Stimulated activated CD8-positive, alpha-beta memory T cell treated with anti-CD3 and anti-CD28 coated beads, Interleukin-4, amount 100 ng/mL, for 24 hours (primary cell): ENCODE measurements at places on chromosomes 13 and 19.

DNA sequence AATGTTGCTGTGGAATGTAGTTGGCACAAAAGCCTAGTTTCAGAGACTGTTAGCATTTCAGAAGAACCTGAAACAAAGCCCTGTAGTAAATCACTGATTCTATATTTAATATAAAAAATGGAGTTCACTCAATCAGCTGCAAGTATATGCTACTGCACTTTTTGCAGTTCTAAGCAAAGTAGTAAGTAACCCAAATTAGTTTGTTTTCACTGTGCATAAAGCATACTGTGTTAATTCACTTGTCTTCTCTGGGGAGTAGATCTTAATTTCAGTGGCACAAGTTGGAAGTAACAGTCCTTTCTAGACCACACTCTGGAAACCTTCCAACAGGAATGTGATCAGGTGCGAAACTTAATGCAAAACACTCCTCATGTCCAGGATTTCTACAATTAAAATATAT lies 139.3 kb downstream of the DACH1 start:
- no peak for DNase-seq

DNA sequence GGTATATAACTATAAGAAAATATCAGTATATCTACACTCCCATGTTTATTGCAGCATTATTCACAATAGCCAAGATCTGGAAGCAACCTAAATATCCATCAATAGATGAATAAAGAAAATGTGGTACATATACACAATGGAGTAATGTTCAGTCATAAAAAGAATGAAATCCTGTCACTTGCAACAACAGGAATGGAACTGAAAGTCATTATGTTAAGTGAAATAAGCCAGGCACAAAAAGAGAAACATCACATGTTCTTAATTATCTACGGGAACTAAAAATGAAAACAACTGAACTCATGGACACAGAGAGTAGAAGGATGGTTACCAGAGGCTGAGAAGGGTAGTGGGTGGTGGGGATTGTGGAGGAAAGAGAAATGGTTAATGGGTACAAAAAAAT lies 665.2 kb downstream of the TBC1D4 start:
- no peak for DNase-seq

DNA sequence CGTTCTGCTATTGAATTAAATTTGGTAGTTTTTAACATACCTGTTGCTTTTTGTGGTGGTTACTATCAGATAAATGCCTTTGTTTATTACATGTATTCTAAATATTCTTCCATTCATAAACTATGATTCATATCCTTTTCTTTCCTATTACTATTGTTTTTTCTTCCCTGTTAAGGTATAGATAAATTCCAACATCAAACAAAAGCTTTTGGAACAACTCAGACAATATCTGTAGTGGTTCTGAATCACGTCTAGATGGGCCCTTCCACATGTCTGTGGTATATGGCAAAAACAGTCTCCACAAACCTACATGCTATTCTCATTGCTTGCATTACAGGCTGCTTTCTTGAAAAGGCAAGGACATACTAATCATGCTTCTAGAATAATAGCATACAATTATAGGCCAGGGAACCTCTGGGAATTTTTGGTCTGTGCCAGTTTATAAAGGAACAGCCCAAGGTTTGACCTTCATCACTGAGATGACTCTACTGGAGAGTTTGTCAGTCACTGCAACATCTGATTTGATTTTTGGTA lies 6.4 kb downstream of the LRCH1 start:
- DNase-seq, result no peak

GRCh38 chr13:60944863-60945262 lies 470.8 kb downstream of the PCDH20 start:
- no peak for DNase-seq

- no peak for DNase-seq
Measured at GRCh38 chr13:50123002-50123401, 107.8 kb downstream of the KCNRG start.

- no peak for DNase-seq
Measured at GRCh38 chr19:9171393-9171991, 7.3 kb upstream of the OR7D2 start.

DNA sequence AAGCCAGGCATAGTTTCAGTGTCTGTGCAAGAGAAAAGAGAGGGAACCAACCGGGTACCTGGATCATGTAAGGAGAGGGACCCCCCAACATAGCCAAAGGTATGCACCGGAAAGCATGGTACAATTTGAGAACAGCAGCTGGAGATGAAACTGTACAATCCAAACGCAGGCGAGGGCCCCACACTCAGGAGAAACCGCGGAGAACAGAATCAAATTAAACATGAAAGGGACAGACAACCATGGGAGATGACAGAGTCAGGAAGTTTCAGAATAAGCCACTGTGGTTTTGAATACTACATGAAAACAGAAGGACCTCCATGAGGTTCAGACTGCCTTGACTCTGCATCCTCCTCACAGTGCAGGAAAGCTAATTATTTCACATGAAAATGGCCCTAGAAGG lies 62.9 kb upstream of the SPATA13 start:
- no peak for DNase-seq

DNA sequence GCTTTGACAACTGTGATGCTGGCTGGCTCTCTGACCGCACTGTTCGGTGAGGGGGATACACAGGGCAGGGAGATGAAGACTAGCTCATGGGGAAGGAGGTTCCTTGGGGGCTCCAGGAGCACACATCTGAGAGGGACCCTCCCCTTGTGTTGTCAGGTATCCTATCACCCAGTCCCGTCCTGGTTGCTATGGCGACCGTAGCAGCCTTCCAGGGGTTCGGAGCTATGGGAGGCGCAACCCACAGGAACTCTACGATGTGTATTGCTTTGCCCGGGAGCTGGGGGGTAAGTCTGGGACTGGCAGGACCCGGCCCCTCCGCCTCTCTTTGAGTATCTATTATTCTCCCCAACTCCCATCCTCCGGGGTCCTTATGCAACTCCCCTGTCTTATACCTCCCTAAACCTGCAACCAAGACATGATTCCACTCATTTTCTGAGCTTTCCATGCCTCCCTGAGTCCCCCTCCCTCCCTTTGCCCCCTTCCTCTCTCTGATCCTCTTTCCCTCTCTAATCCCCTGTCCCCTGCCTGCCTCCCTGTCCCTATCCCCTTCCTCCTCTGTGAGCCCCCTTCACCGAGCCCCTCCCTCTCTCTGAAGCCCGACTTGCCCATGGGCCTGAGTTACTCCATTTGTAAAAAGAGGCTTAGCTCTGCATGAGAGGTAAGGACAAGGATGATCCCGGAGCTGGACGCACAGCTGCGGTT lies 12.5 kb downstream of the NCAN start:
- DNase-seq, result no peak

- no peak for DNase-seq
Measured at GRCh38 chr13:108859197-108860012, 230.0 kb downstream of the MYO16 start.

DNA sequence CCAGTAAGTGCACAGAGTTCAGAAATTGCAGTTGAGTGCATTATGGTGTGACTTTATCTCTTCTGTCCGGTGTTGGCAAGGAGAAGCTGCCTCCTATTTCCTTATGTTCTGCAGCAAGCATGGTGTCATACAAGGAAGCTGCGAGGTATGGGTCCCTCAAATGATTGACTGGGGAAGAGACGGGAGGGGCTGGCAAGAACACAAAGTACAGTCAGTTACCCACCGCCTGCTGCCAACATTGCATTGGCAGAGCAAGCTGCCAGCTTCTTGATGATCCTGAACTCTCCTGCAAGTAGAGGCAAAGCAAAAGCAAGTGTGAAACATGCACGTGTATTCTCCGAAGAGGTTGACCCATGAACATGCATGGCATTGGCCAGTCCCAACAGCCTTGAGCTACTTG lies 1013.6 kb downstream of the UQCRFS1 start:
- no peak for DNase-seq

GRCh38 chr13:52810011-52810410 lies 38.4 kb downstream of the PCDH8 start:
- no peak for DNase-seq

DNA sequence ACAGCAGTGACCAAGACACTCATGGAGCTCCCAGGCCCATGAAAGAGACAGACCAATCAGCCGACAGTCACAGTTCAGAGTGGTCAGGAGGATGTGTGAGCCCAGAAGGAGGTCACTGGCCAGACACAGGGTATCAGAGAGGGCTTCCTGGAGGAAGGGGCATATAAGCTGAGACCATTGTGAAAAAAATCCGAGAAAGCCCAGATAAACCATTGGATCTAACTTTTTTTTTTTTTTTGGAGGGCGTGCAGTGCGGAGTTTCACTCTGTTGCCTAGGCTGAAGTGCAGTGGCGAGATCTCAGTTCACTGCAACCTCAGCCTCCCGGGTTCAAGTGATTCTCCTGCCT lies 4.2 kb downstream of the ITPKC start:
- no peak for DNase-seq

GRCh38 chr13:50466456-50466855 lies 377.0 kb downstream of the DLEU7 start:
- no peak for DNase-seq

DNA sequence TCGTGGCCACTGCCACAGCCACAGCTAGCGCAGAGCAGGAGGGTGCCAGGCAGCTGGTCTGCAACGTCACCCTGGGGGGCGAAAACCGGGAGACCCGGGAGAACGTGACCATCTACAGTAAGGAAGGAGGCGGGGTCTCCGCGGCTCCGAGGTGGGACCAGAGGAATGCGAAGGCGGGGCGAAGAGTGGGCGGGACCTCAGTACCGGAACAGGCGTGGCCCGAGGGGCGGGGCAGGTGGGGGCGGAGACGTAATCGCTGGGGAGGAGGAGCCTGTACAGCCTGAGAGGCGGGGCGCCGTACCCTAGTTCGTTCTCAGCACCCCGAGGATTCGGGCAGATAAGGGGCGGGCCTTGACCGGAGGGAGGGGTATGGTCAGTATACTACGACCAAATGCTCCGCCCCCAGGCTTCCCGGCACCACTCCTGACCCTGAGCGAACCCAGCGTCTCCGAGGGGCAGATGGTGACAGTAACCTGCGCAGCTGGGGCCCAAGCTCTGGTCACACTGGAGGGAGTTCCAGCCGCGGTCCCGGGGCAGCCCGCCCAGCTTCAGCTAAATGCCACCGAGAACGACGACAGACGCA lies 2.5 kb downstream of the ICAM5 start:
- DNase-seq, result peak; percentile 57

DNA sequence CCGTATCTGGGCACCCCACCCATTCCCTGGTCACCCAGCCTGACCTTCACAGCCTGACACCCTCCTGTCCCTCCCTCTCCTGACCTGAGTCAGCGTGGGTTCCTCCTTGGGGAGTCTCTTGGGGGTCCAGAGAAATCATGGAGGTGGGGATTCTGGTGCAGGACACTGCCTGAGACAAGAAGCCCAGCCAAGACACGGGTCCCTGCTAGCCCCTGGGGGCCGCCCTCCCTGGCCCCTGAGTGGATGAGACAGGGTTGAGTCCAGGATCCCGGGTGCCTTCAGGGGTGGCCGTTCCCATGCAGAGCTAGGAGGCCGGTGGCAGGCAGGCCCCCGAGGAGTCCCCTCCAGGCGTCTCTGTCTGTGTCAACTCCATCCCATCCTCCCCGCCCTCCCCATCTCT lies 1.6 kb downstream of the MAP2K7 start:
- no peak for DNase-seq

DNA sequence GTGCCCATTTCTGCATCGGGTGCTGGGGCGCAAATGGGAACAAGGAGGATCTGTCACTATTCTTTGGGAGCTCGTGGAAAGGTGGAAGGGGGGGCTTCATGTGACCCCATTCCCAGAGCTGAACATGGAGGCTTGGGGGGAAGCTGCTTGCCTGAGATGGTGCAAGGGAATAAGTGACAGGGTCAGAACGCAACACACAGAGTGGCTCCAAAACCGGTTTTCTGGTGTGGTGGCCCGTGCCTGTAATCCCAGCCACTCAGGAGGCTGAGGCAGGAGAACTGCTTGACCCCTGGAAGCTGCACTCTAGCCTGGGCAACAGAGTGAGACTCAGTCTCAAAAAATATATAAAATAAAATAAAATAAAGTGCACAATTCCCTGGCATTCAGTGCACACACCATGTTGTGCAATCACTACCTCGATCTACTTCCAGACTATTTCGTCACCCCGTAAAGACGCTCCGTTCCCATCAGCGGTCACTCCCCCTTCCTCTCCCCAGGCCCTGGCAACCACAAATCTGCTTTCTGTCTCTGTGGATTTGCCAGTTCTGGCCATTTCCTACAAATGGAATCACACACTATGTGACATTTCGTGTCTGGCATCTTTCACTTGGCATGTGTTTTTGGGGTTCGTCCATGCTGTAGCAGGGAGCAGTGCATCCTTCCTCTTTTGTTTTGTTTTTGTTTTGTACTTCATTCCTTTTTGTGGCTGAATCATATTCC lies 18.2 kb upstream of the COMP start:
- no peak for DNase-seq
